ENCODE measurements at places on chromosomes 12 and 14. TPM values are rescaled to one million over a fixed set of nuclear protein-coding genes. Genes with fewer than 3 reads are reported as not detected.
A peak's percentile ranks its signal among the peaks of the same experiment; 100 is the strongest.

DNA sequence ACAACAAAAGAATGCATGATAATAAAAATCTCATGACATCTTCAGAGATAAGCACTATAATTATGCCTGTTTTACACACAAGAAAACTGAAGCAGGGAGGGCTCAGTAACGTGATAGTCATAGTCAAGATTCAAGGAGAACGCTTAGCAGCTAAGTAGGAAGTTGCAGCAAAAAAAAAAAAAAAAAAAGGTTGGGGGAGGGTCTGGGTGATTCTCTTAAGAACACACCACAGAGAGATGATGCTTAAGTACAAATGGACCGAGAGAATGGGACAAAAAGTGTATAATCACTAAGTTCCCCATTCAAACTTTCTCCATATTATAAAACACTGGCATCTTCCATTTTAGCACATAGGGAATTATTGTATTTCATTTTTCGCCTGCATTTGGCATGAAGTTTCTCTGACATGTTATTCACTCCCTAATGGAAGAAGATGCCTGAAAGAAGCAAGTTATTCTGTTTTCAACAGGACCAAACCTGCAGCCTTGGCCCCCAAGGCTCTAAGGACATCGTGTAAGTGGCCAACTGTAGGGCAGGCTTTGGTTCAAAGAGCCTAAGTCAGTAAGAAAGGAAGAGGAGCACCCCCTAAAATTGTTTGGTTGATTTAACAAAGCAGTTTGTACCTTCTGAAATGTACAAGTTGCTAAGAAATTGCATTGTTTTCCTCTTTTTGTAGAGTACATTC, 142.9 kb upstream of the TMPO start:
- H3K27me3 ChIP-seq: no peaks in the 10 kb centered on the region
- H3K4me3 ChIP-seq: no peak overlapping the region
- DNase-seq: no peak
- H3K4me1 ChIP-seq: no peaks in the 10 kb centered on the region
- no peak overlapping the region for H3K27ac ChIP-seq

DNA sequence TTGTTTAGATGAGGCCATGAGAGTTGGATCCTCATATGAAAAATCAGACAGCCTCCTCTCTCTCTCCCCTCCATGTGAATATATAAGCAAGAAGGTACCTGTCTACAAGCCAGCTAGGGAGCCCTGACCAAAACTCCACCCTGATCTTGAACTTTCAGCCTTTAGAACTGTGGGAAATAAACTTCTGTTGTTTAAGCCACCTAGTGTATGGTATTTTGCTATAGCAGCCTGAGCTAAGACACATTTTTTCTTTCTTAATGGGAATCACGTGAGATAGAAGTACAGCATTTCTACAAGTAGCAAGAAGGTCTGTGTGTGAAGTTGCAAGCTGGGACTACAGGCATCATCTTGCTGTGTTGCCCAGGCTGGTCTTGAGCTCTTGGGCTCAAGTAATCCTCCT, 16.3 kb upstream of the ABHD12B start:
- H3K36me3 ChIP-seq: no peaks in the 10 kb centered on the region
- no peaks in the 10 kb centered on the region for H3K27me3 ChIP-seq
- peaks cover 11% of the 10 kb centered on the region for H3K4me1 ChIP-seq
- no peak overlapping the region for H3K27ac ChIP-seq

DNA sequence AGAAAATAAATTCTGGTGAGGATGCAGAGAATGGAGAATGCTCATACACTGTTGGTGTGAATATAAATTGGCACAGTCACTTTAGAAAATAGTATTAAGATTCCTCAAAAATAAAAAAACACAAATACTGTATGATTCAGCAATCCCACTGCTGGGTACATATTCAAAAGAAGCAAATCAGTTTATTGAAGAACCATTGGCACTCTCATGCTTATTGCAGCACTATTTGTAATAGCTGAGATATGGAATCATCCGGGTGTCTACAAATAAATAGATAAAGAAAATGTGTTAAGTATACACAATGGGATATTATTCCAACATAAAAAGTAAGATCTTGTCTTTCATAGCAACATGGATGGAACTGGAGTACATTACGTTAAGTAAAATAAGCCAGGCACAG, 579.4 kb upstream of the SEL1L start:
- DNase-seq: no peak
- no peak overlapping the region for H3K27ac ChIP-seq
- H3K27me3 ChIP-seq: no peaks in the 10 kb centered on the region
- no peaks in the 10 kb centered on the region for H3K36me3 ChIP-seq
- no peak overlapping the region for H3K4me3 ChIP-seq

DNA sequence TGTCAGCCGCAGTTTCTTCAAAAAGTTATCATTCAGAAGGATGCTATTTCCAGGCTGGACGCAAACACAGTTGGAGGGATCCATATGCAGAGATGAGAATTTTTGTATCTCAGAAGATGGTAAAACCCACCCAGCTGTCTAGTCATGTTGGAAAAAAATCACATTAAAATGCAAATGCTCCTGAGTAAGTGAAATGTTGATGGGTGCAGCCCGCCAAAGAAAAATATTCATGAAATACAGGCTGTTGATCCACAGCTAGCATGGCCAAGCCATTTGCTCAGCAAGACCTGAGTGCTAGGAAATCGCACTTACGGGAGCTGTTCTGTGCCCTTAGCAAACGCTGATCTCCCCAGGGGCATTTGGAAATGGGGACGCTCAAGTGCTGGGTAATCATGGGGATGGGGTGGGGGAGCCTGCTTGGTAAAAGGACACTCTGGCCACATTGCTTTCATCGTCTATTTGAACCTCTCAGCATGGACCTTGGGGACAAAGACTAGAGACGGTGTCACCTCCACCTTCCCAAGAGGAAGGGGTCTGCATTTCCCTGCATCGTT, 25.7 kb downstream of the TUNAR start:
- H3K27me3 ChIP-seq: peaks cover 4% of the 10 kb centered on the region
- H3K4me3 ChIP-seq: no peak overlapping the region
- H3K4me1 ChIP-seq: no peaks in the 10 kb centered on the region
- no peaks in the 10 kb centered on the region for H3K36me3 ChIP-seq
- DNase-seq: no peak
- no peak overlapping the region for H3K27ac ChIP-seq

DNA sequence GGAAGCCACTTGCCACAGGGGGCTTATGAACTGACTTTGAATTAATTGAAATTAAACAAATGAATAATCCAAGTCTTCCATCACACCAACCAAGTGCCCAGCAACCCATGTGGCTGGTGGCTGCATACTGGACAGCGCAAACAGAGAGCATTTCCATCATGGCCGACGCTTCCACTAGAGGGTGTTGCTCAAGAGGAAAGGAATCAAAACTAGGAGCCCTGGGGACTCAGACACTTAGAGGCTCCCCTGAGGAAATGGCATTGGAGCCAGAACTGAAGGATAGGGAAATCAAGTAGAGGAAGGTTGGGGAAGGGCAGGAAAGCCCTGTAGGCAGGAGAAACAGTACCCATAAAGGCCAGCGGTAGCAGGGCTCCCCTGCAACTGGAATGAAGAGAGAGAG, 50.6 kb upstream of the NUAK1 start:
- peaks cover 9% of the 10 kb centered on the region for H3K27me3 ChIP-seq
- no peak overlapping the region for H3K4me3 ChIP-seq
- no peak overlapping the region for H3K27ac ChIP-seq
- no peaks in the 10 kb centered on the region for H3K36me3 ChIP-seq
- no peak for DNase-seq

- no peak overlapping the region for H3K27ac ChIP-seq
- no peak for DNase-seq
- no peaks in the 10 kb centered on the region for H3K27me3 ChIP-seq
- no peaks in the 10 kb centered on the region for H3K36me3 ChIP-seq
These were observed 98.6 kb downstream of the SLC6A15 start for GRCh38 chr12:84813780-84814663.

- H3K36me3 ChIP-seq: no peaks in the 10 kb centered on the region
- no peak for DNase-seq
- H3K4me3 ChIP-seq: no peak overlapping the region
- H3K4me1 ChIP-seq: no peaks in the 10 kb centered on the region
These were observed 415.0 kb upstream of the FBXO33 start for GRCh38 chr14:39847194-39847593.

GRIP1 gene
- total RNA-seq: 5.4 TPM

- no peak for DNase-seq
- H3K4me1 ChIP-seq: no peaks in the 10 kb centered on the region
- H3K27ac ChIP-seq: no peak overlapping the region
- H3K27me3 ChIP-seq: peaks cover 9% of the 10 kb centered on the region
These were observed 41.5 kb downstream of the RERG start for GRCh38 chr12:15179672-15180071.

SPTB gene
- total RNA-seq: 0.08 TPM

GRCh38 chr12:88241862-88242570, 99.9 kb downstream of the TMTC3 start:
- no peaks in the 10 kb centered on the region for H3K27me3 ChIP-seq
- no peak overlapping the region for H3K27ac ChIP-seq
- no peak overlapping the region for H3K4me3 ChIP-seq
- H3K4me1 ChIP-seq: no peaks in the 10 kb centered on the region
- DNase-seq: no peak
- H3K36me3 ChIP-seq: no peaks in the 10 kb centered on the region

DNA sequence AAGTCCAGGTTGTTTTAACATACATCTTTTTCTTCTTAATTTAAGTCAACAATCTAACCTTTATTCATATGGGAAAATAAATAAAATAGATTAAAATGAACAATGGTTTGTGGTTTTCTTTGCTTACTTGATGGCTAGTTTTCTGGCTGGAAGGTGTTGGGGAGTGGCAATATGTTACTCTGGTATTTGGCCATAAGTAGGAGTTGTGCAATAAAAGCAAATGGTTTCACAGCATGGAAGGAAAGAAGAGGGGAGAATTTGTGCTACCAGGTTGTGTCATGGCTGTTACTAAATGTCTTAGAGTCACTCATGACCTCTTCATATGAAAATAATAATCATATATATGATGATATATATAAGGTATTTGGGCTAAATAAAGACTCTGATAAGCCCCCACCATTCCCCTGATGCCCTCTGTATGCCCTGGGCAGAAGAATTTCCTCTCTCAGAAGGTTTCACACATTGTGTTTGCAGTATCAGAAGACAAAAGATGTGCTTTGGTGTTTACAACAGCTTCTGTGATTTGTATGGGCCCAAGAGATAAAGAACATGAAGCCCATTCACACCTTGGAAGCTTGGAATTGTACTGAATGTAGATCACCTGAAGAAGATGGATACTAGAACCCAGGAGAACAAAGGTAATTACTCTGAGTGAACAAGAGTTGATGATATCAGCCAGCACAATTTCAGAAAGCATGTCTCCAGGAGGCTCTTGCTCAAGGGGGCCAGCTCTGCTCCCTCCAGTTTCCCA, 160.9 kb downstream of the ALG10B start:
- H3K4me1 ChIP-seq: no peaks in the 10 kb centered on the region
- no peak overlapping the region for H3K27ac ChIP-seq
- no peaks in the 10 kb centered on the region for H3K36me3 ChIP-seq
- DNase-seq: no peak
- no peak overlapping the region for H3K4me3 ChIP-seq
- H3K27me3 ChIP-seq: no peaks in the 10 kb centered on the region

DNA sequence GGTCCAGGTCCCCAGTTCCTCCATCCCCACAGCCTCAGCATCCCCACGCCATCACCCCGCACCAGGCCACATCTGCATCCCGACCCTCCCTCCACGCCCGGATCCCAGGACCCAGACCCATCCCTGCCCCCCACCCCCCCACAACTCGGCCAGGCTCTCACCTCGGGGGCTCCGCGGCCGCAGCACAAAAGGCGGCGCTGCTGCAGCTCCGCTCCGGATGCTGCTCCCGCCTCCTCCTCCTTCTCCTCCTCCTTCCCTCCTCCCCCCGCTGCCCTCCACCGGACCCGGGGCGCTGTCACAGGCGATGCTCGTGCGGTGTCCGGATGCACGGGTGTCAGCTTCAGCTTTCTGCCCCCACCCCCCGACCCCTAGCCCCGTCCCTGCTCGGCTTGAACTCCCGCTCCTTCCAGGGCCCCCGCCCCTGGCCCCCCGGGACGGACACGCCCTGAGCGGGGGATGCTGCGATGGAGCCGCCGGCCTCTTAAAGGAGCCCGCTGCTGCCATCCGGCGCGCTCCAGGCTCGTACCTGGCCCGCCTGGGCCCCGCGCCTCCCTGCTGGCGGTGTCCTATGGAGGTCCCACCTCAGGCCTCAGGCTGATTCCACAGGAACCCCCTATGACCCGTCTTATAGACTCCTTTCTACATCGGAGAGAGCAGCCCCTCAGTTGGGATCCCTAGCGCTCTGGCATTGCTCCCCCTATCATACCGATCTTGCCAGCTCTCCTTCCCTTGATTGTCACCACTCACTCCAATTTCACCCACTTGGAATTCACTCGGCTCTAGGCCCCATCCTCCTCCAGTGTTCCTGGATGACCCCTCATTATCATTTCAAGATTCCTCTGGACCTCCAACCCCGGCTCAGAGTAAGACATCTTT, at the start of gene MAP3K12:
TSS of gene MAP3K12 (minus strand) at position 193 of the 876 bp plus-strand sequence. CDS start 12,067 bp downstream, outside the sequence.
- H3K27ac ChIP-seq: peak within 1 kb of the TSS; percentile 97
- peaks cover 5% of the 10 kb centered on the region for H3K36me3 ChIP-seq
- H3K4me3 ChIP-seq: peak within 1 kb of the TSS; percentile 66
- no peaks in the 10 kb centered on the region for H3K27me3 ChIP-seq
- peak; percentile 49 for DNase-seq

DNA sequence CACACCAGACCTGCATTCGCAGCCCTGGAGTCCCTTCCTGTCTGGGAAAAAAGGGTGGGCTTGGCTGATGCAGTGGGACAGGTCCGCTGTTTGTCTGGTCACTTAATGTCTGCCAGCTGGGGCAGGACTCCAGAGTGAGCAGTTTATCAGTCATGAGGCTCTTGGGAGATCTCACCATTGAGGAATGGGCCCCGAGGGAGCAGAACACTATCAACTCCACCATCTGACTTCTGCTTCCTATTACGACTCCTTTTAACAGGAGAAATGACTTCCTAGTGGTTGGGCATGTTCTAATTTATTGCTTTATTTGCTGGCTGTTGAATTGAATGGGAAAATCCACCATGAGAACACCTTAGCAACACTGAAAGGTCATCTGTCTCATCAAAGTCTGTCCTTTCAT, 182.5 kb upstream of the RASSF8 start:
- no peak overlapping the region for H3K4me3 ChIP-seq
- H3K27me3 ChIP-seq: no peaks in the 10 kb centered on the region
- H3K4me1 ChIP-seq: no peaks in the 10 kb centered on the region
- DNase-seq: no peak
- no peaks in the 10 kb centered on the region for H3K36me3 ChIP-seq

OR4K1 gene
- not detected for total RNA-seq

DNA sequence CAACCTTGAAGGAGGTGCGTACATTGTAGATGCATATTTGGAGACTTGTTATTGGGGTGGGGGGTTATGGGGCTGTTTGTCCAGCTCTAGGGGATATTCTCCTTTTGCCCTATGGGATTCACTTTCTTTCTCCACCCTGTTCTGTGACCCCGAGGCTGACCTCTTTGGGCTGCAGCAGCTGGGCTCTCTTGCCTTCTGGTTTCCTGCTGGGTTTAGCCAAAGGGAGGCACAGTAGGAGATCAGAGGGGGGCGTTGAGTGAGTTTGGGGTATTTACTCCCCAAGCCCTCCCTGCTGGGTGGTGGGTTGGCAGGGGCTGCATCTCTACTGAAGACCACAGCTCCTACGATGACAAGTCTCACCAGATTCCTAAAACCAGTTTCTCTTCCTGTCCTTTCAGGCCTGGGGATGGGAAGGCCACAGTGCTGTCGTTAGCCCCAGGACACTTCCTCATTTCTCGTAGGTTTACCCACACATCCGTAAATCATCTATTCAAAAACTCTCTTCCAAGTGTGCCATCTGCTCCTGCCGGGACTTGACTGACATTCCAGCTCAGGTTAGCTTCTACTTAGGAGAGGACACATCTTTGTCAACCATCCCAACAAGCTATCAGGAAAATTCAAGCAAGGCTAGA, 127.1 kb downstream of the TMEM30B start:
- no peak for DNase-seq
- no peaks in the 10 kb centered on the region for H3K4me1 ChIP-seq
- no peak overlapping the region for H3K4me3 ChIP-seq
- H3K27ac ChIP-seq: no peak overlapping the region
- peaks cover 3% of the 10 kb centered on the region for H3K27me3 ChIP-seq
